ENCODE measurements at places on chromosomes 2 and 18.

DNA sequence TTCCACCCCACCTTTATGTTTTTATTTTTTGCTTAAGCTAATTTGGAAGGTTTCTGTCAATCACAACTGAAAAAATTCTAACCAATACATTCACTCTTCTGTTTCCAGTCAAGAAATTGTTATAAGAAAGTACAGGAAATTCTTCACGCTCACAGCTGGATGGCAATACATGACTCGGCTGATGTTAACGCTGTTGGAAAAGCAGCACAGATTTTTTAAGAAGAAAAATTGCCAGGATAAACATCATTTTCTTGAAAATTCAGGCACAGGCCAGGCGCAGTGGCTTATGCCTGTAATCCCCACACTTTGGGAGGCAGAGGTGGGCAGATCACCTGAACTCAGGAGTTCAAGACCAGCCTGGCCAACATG, 46.1 kb downstream of the STPG4 start:
- no peak for DNase-seq

DNA sequence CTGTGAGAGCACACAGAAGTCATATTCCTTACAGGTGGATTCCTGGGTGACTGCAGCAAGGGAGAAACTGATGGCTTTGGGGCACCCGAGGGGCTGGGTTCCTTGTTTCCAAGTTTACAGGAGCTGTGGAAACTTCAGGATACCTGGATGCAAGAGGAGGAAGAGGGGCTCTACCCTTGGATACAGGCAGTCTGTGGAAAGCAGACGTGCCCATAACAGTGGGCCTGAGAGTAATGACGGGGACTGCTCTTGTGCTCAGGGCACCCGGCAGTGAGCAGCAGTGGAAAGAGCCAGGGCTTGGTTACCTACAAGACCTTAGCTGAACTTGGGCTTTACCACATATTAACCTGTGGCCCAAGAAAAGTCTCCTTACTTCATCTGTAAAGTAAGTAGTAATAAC, 102.2 kb upstream of the TGFA start:
- DNase-seq: no peak

DNA sequence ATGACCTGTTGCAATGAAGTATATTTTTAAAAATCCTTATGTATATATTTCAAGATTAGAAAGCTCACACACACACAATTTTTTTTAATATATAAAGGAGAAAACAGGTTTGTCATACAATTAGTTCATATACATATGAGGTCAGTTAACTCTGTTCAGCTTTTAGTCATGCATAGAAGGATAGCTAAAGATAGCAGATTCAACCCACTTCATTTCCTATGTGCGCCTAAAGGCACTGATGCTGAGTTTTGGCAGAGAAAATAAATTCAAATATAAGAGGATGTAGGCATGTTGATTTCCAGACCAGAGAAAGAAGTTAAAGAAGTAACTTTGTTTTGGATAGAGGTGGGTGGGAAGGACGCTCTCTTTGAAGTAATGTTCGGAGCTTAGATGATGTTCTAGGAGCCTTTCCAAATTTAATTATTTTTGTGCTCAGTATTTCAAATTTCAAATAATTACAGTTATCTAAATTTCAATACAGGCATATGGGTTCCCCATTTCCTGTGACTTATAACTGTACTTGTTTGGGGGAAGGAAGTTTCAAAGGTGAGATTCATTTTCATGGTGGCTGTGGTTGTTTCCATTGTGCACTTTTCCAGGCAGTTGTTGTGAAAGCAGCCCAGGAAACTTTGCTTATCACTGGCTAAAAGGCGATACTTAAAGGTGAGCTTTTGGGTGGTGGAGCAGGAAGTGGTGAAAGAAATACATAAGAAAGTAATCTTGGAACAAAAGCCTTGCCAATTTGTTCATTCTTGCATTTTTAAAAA, 523.4 kb upstream of the FANCL start:
- no peak for DNase-seq

DNA sequence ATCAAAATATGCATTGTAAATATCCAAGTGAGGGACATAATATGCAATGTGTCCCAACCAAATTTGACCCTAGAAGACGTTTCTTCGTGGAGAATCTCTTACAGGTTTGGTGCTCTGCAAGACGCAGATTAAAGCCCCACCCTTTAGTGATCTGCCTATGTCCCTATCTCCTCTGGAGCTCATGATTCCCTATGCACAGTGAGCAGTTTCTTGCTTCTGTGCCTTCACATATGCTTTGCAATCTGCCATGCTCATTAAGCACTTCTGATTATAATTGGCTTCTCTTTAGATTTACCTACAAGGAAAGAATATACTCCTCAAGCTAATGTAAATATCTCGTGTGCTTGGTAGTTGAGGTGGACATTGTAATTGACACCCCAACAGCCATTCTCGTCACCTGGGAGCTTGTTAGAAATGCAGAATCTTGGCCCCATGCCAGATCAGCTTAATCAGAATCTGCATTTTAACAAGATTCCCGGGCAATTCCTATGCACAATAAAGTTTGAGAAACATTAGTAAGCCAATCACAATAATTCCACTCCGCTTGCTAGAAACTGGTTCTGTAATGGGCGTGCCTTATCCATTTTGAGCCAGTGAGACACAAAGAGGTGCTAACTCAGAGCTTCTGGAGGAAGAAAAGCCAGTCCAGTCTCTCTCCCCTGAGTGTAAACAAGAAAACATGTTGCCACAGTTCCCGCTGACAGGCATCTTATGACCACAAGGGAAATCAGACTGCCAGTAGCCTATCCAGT, 2.8 kb upstream of the PUM2 start:
- DNase-seq: no peak

- DNase-seq: no peak
These were observed 159.5 kb upstream of the NDUFV2 start for GRCh38 chr18:8942909-8943545.

- no peak for DNase-seq
These were observed 77.0 kb upstream of the PID1 start for GRCh38 chr2:229348128-229348527.

- no peak for DNase-seq
These were observed 207.4 kb downstream of the NCK2 start for GRCh38 chr2:105952131-105952530.

GRCh38 chr2:64328756-64329155, 125.2 kb upstream of the LGALSL start:
- DNase-seq: no peak

GRCh38 chr18:7132356-7133150, 15.0 kb upstream of the LAMA1 start:
- DNase-seq: no peak

DNA sequence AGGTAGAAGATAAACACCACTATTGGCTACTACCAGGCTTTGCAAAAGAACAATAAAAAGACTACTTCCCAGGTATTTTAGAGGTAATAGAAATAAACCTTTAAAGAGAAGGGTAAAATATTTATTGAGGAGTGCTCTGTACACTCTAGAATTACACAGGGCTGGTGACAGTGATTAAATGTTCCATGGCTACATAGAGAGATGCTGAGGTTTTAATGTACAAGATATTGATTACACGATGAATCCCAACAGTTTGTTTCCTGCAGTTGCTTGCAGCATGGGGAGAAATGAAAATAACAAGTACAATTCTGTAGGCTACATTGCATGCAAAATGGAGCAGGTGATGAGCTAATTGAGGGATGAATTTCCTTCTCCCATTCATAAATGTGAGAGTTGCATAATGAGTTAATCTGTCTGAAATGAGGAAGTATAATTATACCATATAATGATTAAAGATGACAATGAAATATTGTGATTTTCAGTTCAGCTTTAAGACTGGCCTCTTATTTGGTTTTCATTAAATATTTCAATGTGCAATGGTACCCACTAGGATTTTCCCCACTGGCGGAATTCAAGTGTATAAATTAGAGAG, 266.1 kb downstream of the SOCS6 start:
- DNase-seq: no peak

DNA sequence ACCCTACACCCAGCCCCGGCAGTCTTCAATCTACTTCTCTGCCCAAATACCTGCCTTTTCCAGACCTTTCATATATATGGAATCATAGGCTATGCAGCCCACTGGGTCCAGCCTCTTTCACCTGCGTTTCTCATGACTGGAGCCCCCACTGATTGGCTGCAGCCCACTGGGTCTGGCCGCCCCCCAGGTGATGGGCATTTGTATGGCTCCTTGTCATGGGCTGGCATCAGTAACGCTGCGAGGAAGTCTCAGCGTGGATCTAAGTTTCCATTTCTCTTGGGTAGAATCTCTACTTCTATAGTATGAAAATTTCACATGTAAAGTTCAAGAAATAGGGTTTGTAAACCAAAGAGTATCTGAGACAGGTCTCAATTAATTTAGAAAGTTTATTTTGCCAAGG, 281.9 kb downstream of the NDUFA10 start:
- no peak for DNase-seq

GRCh38 chr2:65613968-65614555, 181.7 kb upstream of the SPRED2 start:
- no peak for DNase-seq

DNA sequence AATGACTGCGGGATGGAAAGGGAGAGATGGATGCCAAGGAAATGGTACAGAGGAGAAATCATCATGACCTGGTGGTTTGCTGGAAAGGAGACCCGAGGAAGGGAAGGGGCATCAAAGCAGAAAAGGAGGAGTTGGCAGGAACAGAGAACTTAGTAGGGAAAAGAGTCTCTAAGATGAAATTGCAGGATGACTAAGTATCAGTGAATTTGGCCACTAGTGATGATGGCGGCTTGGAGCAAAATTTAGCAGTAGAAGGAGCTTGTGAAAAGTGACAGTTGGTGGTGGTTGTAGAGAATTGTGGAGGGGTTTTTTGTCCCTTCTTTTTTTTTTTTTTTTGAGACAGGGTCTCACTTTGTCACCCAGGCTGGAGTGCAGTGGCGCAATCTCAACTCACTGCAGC, 10.1 kb downstream of the METAP1D start:
- DNase-seq: no peak

Data from stomach (tissue), 19 donors.